Left lung (tissue), 14 donors: ENCODE measurements at places on chromosomes 3 and 15. TPM values are rescaled to one million over a fixed set of nuclear protein-coding genes. Genes with fewer than 3 reads are reported as not detected.

DNA sequence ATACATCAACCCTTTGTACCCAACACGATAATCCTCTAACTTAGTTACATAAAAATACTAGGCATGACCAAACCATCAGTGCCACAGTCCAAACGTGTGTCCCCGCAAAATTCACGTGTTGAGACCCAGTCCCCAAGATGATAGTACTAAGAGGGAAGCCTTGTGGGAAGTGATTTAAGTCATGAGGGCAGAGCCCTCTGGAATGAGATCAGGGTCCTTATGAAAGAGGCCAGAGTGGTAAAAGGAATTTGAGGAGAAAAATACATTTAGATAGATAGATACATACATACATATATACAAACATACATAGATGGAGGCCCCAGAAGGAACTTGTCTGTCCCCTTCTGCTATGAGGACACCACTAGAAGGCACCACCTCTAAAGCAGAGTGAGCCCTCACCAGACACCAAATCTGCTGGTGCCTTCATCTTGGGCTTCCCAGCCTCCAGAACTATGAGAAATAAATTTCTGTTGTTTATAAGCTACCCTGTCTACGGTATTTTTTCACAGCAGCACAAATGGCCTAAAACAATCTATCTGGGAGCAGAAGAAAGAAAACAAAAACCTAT lies 8.0 kb downstream of the TBC1D2B start:
- H3K27me3 ChIP-seq, result no peaks in the 10 kb centered on the region
- H3K27ac ChIP-seq, result peak overlapping the region; percentile 84
- peaks cover 70% of the 10 kb centered on the region for H3K4me1 ChIP-seq
- no peak overlapping the region for H3K4me3 ChIP-seq

GRCh38 chr15:40016224-40016865 lies 22.6 kb downstream of the SRP14 start:
- H3K36me3 ChIP-seq, result peaks cover 100% of the 10 kb centered on the region
- no peak for DNase-seq
- no peaks in the 10 kb centered on the region for H3K4me1 ChIP-seq

The TBC1D2B gene
- 64.9 TPM for total RNA-seq

DNA sequence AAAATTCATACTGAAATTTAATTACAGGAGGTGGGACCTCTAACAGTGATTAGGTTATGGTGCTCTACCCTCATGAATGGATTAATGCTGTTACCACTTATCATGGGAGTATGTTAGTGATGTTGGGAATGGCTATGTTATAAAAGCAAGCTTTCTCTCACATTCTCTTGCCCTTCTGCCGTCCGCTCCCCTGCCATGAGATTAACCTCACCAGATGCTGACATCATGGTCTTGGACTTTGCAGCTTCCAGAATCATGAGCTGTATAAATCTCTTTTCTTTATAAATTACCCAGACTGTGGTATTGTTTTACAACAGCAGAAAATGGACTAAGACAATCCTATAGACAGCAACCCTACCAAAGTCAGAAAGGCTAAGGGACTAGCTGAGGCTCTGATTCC lies 884.8 kb downstream of the FHIT start:
- no peak for DNase-seq
- no peaks in the 10 kb centered on the region for H3K27me3 ChIP-seq
- H3K36me3 ChIP-seq, result no peaks in the 10 kb centered on the region
- H3K4me1 ChIP-seq, result no peaks in the 10 kb centered on the region

The DUOXA2 gene
- not detected for total RNA-seq

- H3K36me3 ChIP-seq, result peaks cover 63% of the 10 kb centered on the region
- H3K27me3 ChIP-seq, result no peaks in the 10 kb centered on the region
- peaks cover 8% of the 10 kb centered on the region for H3K4me1 ChIP-seq
- H3K27ac ChIP-seq, result peak overlapping the region; percentile 78
- DNase-seq, result no peak
Measured at GRCh38 chr15:85649372-85649771, 145.4 kb downstream of the KLHL25 start.

The ASB7 gene
- total RNA-seq, result 14.6 TPM

DNA sequence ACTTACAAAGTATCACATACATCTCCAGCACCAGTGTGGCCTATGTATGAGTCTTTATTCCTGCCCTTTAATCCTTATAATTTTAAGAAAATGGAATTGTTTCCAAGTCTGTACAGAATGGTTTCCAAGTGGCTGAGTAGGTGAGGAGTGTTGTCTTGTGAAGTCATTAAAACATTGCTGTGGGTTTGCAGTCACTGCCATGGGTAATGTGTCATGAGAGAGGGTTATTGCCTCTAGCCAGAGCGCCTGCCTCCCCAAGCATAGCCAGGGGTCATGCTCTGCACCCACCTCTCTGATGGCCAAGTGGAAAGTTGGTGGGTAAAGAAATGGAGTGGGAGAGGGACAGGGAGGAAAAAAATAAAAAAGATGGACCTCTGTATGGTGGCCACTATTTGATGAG lies 25.3 kb downstream of the TRAK1 start:
- H3K36me3 ChIP-seq, result no peaks in the 10 kb centered on the region
- no peak overlapping the region for H3K4me3 ChIP-seq
- DNase-seq, result no peak
- no peaks in the 10 kb centered on the region for H3K27me3 ChIP-seq
- H3K27ac ChIP-seq, result no peak overlapping the region

DNA sequence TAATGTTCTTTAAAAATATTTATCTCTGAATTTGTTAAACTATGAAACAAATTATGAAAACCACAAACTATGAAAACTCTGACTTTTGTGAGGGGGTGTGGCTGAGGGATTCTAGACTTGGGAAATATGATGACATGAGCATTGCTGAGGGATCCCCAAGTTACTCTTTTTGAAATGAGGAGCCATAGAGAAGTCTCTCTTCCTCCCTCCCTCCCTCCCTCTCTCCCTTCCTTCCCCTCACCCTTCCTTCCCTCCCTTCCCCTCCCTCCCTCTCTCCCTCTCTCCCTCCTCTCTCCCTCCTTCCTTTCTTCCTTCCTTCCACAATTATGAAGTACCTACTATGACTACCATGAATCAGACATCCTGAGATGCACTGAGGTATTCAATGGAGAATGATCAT lies 673.1 kb downstream of the ROBO1 start:
- H3K4me3 ChIP-seq, result no peak overlapping the region
- H3K4me1 ChIP-seq, result no peaks in the 10 kb centered on the region
- H3K36me3 ChIP-seq, result no peaks in the 10 kb centered on the region
- no peaks in the 10 kb centered on the region for H3K27me3 ChIP-seq
- no peak overlapping the region for H3K27ac ChIP-seq

GRCh38 chr3:161295325-161295724 lies 74.2 kb downstream of the NMD3 start:
- no peak for DNase-seq
- H3K27me3 ChIP-seq, result no peaks in the 10 kb centered on the region
- no peaks in the 10 kb centered on the region for H3K36me3 ChIP-seq
- H3K4me3 ChIP-seq, result no peak overlapping the region
- no peak overlapping the region for H3K27ac ChIP-seq

- H3K4me3 ChIP-seq, result no peak overlapping the region
- DNase-seq, result no peak
- H3K27ac ChIP-seq, result no peak overlapping the region
- H3K4me1 ChIP-seq, result peaks cover 3% of the 10 kb centered on the region
Measured at GRCh38 chr15:89792106-89792805, 16.1 kb downstream of the MESP2 start.

GRCh38 chr15:68384451-68385239 lies 47.3 kb downstream of the ITGA11 start:
- H3K27ac ChIP-seq, result peak overlapping the region; percentile 56
- DNase-seq, result no peak
- no peaks in the 10 kb centered on the region for H3K36me3 ChIP-seq
- H3K4me1 ChIP-seq, result peaks cover 9% of the 10 kb centered on the region
- no peak overlapping the region for H3K4me3 ChIP-seq

GRCh38 chr3:178482981-178483380 lies 53.3 kb upstream of the KCNMB2 start:
- no peak overlapping the region for H3K27ac ChIP-seq
- DNase-seq, result no peak
- no peaks in the 10 kb centered on the region for H3K36me3 ChIP-seq
- no peaks in the 10 kb centered on the region for H3K27me3 ChIP-seq

DNA sequence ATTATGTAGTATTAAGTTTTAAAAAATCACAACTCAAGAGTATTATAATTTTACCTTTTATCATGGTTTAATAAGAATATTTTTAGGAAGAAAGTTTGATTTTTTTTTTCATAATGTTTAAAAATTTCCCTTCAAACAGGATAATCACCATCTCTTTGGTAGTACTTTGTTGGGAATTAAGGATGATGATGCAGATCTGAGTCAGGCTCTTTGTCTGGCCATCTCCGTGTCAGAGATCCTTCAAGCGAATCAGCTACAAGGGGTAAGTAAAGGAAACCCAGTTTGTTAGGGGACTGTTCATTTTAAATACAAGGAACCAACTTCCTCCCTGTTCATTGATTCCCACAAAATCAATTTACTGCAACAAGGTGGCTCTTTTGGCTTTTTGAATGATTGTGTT lies 36.8 kb upstream of the NIT2 start:
- H3K36me3 ChIP-seq, result peaks cover 97% of the 10 kb centered on the region
- H3K27ac ChIP-seq, result no peak overlapping the region
- no peaks in the 10 kb centered on the region for H3K4me1 ChIP-seq
- DNase-seq, result no peak

- H3K4me3 ChIP-seq, result no peak overlapping the region
- no peaks in the 10 kb centered on the region for H3K4me1 ChIP-seq
- H3K27ac ChIP-seq, result no peak overlapping the region
- no peaks in the 10 kb centered on the region for H3K36me3 ChIP-seq
Measured at GRCh38 chr3:57026944-57027343, 33.5 kb upstream of the SPATA12 start.

DNA sequence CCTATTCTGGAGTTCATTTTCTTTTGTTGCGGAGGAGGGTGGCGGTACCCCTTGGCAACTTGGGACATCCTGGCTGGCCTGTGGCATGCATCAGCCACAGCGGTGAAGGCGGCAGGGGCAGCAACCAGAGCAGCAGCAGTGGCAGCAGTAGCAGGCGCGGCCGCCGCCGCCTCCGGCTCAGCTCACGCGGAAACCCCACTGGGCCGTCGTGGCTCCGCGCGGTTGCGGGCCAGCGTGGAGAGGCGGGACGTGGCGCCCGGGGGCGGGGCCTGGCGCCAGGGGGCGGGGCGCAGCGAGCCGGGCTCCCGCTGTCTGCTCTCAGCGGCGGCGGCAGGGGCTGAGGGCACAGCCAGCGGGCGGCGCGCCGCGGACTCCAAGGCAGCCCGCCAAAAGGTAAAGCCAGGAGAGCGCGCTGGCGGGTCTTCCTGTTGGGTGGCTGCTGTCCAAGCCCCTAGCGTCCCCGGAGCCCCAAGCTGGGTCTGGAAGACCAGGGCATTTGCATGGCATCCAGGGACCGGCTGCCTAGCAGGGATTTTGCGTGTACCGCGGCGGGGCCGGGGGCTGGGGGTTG lies 334.4 kb upstream of the THRB start:
- no peaks in the 10 kb centered on the region for H3K36me3 ChIP-seq
- H3K27ac ChIP-seq, result no peak overlapping the region
- H3K4me3 ChIP-seq, result peak overlapping the region; percentile 36
- peaks cover 15% of the 10 kb centered on the region for H3K4me1 ChIP-seq
- peak; percentile 44 for DNase-seq
- H3K27me3 ChIP-seq, result no peaks in the 10 kb centered on the region

- no peak overlapping the region for H3K27ac ChIP-seq
- no peak for DNase-seq
- H3K4me1 ChIP-seq, result no peaks in the 10 kb centered on the region
- no peaks in the 10 kb centered on the region for H3K36me3 ChIP-seq
- no peaks in the 10 kb centered on the region for H3K27me3 ChIP-seq
Measured at GRCh38 chr3:143699424-143699823, 148.8 kb downstream of the SLC9A9 start.

The ARGFX gene
- not detected for total RNA-seq

- no peaks in the 10 kb centered on the region for H3K36me3 ChIP-seq
- no peaks in the 10 kb centered on the region for H3K27me3 ChIP-seq
- H3K4me1 ChIP-seq, result no peaks in the 10 kb centered on the region
Measured at GRCh38 chr3:33768578-33769330, 29.7 kb upstream of the PDCD6IP start.

DNA sequence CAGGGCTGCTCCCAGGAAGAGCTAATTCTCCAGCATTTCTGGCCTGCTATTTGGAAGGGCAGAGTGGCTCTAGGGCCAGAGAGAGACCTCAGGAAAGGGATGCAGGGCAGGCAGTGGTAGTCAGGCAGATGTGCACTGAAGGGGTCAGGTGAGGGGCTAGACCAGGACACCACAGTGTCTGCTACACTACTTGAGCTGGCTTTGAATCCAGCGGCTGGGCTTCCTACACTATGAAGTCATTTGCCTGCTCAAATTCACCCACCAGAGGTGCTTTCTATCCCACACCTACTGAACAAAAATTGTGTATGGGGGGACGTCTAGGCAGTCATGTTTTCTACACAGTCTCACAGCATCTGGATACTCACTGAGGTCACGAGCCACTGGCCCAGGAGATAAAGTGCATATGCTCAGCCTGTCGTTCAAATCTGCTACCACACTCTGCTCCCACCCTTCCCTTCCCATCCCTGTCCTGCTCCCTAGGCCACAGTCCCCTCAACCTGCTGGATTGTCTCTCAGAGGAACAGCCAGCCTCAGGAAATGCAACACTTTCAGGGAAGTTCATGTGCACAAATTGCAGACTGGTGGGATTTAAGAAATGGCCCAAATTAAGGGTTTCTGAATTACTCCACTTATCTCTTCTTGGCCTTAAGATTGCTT lies 49.9 kb upstream of the SLC6A11 start:
- H3K27ac ChIP-seq, result no peak overlapping the region
- no peak overlapping the region for H3K4me3 ChIP-seq
- no peaks in the 10 kb centered on the region for H3K27me3 ChIP-seq
- H3K4me1 ChIP-seq, result no peaks in the 10 kb centered on the region
- no peaks in the 10 kb centered on the region for H3K36me3 ChIP-seq
- no peak for DNase-seq

The TMEM108 gene
- 19.3 TPM for total RNA-seq

GRCh38 chr3:155080692-155081091 lies 573 bp downstream of the MME start:
- no peak for DNase-seq
- H3K4me3 ChIP-seq, result no peak overlapping the region
- H3K36me3 ChIP-seq, result no peaks in the 10 kb centered on the region
- H3K4me1 ChIP-seq, result peaks cover 15% of the 10 kb centered on the region
- H3K27ac ChIP-seq, result no peak overlapping the region
- peaks cover 19% of the 10 kb centered on the region for H3K27me3 ChIP-seq

- H3K27ac ChIP-seq, result no peak overlapping the region
- no peaks in the 10 kb centered on the region for H3K27me3 ChIP-seq
- peaks cover 4% of the 10 kb centered on the region for H3K4me1 ChIP-seq
- no peak overlapping the region for H3K4me3 ChIP-seq
Measured at GRCh38 chr15:38647683-38648082, 83.1 kb upstream of the RASGRP1 start.

GRCh38 chr3:197354568-197355001 lies 56.2 kb upstream of the DLG1 start:
- H3K4me1 ChIP-seq, result no peaks in the 10 kb centered on the region
- no peak for DNase-seq
- H3K36me3 ChIP-seq, result no peaks in the 10 kb centered on the region
- no peak overlapping the region for H3K4me3 ChIP-seq
- H3K27me3 ChIP-seq, result no peaks in the 10 kb centered on the region
- no peak overlapping the region for H3K27ac ChIP-seq
